ENCODE measurements at places on chromosomes 2 and 18.

- DNase-seq, result no peak
These were observed at the start of gene COL5A2 for GRCh38 chr2:189179570-189179950. Gene COL5A2 (minus strand): TSS chr2:189179761. CDS start chr2:189179604, 157 bp downstream.

GRCh38 chr2:81481242-81481993 lies 1176.9 kb upstream of the LRRTM1 start:
- no peak for DNase-seq

DNA sequence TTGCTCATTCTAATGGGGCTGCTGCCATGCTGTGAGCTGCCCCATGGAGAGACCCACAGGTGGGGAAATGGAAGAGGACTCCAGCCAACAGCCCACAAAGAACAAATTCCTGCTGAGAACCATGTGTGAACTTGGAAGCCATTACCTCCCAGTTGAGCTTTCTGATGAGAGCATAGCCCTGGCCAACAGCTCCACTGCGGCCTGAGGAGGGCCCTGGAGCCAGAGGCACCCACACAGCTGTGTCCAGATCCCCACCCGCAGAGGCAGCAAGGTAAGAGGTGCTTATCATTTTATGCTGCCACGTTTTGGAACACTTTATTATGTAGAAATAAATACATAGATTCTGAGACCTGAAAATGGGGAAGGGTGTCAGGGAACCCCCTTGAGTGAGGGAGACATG lies 44.2 kb upstream of the OTOS start:
- no peak for DNase-seq

DNA sequence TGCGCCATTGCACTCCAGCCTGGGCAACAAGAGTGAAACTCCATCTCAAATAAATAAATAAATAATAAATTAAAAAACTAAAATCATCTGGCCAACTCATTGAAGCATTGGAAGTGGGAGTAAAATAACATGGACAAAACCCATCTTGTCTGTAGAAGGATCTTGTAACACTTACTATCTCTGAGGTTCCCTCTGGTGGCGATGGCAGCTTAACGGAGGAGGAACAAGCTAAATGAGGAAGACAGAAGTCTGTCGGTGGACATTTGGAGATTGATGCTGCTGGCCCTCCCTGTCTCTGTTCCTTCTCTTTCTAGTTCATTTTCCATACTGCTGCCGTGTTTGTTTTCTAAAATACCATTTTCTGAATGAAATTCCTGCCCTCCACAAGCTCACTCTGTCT lies 43.4 kb downstream of the ZCCHC2 start:
- DNase-seq, result no peak

DNA sequence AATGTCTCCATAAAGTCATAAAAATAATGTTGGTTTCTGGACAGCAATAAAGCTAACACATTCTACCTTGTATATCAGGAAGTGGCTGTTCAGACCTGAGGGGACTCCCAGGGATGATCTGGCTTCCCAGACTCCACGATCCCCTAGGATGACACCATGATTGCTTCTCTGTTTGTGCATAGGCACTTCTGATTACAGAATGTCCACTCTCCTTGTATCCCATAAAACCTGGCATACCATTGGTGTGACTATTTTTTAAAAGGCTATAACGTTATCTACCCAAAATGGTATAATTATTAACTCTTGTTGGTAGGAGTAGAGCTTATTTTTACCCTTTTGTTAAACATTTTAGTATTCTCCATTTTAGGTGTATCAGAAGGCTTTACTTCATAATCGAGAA lies 57.1 kb downstream of the PTH2R start:
- DNase-seq, result no peak

Measured in activated T-helper 1 cell treated with anti-CD3 and anti-CD28 coated beads, Interleukin-2, amount 50 U/mL, for 16 hours (primary cell).